ENCODE measurements at places on chromosomes 6 and 20.

DNA sequence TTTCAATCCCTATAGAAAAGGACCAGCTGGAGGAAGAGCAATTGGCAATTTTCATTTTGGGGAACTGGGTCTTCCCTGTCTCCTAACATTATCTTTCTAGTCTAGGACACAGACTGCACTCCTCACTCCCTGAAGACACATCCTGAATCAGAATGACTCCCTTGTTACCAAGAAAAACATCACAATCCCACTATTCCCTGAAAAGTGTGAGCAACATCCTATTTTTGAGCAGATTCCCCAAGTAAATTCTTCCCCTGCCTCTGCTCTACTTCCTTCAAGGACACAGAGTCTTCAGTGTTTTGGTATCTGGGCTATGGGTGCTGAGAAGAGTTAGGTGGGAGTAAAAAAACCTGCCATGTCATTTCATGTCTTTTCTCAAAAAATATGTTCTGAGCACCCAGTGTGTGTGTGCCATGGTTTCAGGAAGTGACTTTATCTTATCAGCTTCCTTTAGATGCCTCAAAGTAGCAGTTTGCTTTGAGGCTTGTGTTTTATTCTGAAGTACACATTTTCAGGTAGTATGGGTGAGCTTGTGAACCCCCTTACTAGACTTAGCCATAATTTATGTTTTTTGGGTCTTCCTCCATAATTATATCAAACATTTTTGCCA, 12.4 kb downstream of the LAMA4 start:
- no peak for DNase-seq

- DNase-seq: peak; percentile 69
Measured at GRCh38 chr6:142945446-142946180, 637 bp upstream of the HIVEP2 start.

DNA sequence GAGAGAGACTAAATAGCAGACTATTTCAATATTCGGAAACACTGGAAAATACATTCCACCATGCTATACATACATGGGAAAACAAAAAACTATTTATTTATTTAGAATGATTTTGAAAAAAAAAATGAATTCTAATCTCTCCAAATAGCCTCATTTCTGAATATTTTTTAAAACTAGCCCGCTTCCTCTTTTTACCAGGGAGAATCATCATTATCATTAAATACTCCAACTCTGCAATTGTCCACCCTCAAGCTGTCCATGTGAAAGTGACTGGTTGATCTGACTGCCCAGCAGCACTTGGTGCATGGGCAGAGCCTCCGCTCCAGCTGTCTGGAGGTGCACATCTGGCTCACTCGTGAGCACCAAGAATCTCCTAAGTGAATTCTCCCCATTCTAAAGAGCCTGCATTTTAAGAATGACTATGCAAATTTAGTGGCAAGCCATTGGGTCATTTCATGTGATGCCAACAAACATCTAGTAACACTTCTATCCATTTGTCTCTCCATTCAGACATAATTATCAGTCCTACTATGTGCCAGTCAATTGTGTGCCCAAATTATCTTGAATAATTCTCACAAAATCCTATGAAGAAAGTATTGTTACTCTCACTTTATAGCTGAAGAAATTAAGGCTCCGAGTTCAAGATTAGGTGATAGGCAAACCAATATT, 64.8 kb downstream of the INSM1 start:
- no peak for DNase-seq

- DNase-seq: no peak
Measured at GRCh38 chr6:161274898-161275297, 1.0 kb upstream of the AGPAT4 start.

DNA sequence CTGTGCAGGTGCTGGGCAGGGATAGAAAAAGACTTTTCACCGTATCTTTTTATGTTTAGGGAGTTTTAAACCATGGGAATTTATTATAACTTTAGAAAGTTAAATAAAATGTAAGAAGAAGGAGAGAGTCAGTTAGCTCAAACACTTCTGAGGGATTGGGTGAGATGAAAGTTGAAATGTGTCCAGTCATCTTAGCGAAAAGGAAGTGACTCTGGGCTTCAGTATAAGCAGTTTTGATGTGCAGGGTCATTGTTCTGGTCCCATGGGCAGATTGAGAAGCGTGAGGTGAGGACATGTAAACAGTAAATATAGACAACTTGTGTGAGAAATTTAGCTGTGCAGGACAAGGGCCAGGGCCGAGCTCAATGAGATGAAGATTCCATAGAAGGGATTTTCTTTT, 66.9 kb downstream of the TOX2 start:
- DNase-seq: no peak

Measured in naive B cell (primary cell).